ENCODE measurements at places on chromosomes 1 and 21. TPM values are rescaled to one million over a fixed set of nuclear protein-coding genes. Genes with fewer than 3 reads are reported as not detected.

- no peak for DNase-seq
These were observed 75.6 kb downstream of the MEGF6 start for GRCh38 chr1:3535732-3536131.

The LPGAT1 gene
- 9.8 TPM for polyA plus RNA-seq

The IFI44 gene
- polyA plus RNA-seq: 21.3 TPM

The FCN3 gene
- not detected for polyA plus RNA-seq

The ZNF672 gene
- polyA plus RNA-seq: 25.2 TPM

- no peak for DNase-seq
These were observed 10.7 kb upstream of the DNMT3L start for GRCh38 chr21:44272284-44272858.

The HORMAD1 gene
- not detected for polyA plus RNA-seq

The CACNA1E gene
- not detected for polyA plus RNA-seq

The C1orf226 gene
- polyA plus RNA-seq: 0.14 TPM

The ILDR2 gene
- not detected for polyA plus RNA-seq

DNA sequence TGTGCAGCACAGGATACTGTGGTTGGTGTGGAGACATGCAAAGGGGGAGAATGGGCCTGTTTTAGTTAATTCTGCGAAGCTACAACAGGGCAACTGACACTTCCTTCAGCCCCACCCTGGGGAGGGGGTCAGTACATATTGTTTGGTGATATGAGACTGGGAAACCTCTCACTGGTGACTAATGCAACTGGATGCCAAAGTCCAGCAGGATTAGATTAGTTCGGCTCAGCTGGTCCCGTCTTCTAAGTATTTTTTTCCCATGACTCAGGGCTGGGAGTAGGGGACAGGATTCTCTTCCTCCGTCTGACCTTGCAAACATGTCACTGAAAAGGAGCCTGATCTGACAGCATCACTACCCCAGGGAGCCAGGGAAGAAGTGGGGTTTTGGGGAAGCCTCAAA is 43.0 kb downstream of the PLXNA2 start:
- DNase-seq: no peak

DNA sequence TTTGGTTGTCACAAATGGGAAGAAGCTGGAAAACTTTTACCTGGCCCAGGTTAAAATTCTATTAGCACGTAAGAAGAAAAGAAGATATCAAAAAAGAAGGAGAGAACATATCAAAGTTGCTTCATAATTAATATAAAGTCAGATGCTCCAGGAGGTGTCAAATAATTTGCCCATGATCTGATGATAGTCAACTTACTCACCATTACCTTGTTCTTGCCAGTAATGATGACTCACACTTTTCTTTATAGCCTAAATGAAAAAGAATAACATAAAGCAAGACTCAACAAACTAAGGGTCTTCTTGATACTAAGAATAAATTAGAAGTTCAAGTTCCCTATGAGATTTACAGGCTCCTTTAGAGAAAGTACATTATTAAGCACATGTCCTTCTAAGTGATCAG is 580.4 kb downstream of the TTLL7 start:
- DNase-seq: no peak

The CYP4B1 gene
- polyA plus RNA-seq: not detected

The RIMS3 gene
- 1.0 TPM for polyA plus RNA-seq

DNA sequence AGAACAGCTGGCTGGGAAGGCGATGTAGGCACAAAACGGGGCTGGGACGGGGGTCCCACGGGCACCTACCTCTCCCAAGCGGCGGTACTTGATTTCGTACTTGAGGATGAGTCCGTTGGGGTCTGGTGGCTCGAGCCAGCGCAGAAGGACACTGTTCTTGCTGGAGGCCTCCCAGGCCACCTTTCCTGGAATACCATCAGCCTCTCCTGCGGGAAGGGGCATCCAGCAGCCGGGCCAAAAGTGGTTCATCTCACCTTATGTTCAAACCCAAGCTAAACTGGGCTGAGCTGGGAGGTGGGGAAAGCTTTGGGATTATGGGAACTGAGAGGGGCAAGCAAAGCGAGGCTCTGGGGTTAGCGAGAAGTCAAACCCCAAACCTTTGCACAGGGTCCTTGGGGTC is 14.3 kb downstream of the INSRR start:
- DNase-seq: no peak

- no peak for DNase-seq
These were observed 23.3 kb downstream of the IGFN1 start for GRCh38 chr1:201213926-201214325.

DNA sequence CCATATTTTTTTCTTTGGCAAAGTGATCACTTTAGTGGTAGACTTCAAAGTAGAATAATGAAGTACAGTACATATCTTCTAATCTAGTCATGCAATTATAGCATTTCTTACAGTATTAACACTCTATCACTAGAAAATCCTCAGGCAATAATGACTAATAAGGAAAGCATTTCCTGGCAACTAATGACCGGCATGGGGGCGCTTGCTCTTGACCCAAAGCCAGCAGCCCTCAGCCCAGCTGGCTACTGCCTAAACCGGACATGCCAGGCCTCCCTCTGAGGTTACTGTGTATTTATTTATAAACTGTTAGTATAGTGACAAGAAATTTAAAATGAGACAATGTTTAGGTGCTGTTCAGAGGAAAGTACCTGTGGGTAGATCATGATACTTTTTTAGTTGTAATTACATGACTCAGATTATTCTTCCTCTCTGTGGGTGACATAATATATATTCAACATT is 633.8 kb downstream of the PTPRC start:
- no peak for DNase-seq

- DNase-seq: no peak
These were observed 12.7 kb downstream of the MTFR1L start for GRCh38 chr1:25832336-25833037.

DNA sequence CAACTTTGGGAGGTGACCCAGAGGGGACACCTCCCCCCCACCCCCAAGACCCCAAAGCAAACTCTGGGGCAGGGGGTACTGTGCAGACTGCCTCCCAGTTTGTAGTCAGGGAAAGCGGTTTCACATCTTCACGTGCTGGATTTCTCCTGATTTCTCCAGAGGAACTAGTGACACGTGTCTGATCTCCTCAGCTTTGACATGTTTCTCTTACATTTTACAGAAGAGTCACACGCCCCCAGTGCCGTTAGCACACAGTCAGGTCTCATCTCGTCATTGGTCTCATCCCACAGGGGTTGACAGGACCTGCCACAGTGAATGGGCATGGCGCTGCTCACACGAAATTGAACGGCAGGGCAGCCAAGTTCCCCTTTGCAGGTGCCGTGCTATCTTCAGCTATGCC is 11.8 kb downstream of the PDPN start:
- no peak for DNase-seq

The MAP1LC3C gene
- polyA plus RNA-seq: not detected

DNA sequence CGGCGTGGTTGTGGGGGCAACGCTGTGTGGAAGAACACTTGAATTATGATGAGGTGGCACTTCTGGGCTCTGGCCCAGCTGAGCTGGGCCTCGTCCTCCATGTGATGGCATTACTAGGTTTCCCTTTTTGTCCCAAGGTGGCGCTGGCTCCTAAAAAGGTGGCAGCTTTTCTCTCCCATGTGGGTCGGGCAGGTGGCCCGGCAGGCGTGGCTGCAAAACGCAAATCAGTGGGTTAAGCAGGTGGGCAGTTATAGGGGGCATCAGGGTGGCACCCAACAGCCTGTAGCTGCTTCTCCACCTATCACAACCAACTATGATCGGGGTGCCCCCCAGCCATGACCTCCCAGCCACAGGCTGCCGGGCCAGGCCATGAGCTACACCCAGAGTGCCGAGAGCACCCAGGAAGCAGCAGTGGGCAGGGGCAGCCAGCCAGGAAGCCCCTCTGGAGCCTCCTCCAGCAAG is 59.6 kb downstream of the KCNAB2 start:
- no peak for DNase-seq

The ZMYM1 gene
- 12.8 TPM for polyA plus RNA-seq

- no peak for DNase-seq
These were observed 26.0 kb downstream of the GPBP1L1 start for GRCh38 chr1:45660336-45660735.

DNA sequence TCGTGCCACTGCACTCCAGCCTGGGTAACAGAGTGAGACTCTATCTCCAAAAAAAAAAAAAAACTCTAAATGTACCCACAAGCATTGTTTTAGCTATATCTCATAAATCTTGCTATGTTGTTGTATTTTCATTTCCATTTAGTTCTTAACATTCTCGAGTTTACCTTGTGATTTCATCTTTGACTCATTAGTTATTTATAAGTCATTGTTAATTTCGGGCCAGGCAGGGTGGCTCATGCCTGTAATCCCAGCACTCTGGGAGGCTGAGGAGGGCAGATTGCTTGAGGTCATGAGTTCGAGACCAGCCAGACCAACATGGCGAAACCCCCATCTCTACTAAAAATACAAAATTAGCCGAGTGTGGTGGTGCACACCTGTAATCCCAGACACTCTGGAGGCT is 11.7 kb downstream of the HES2 start:
- no peak for DNase-seq

The DIO1 gene
- not detected for polyA plus RNA-seq

GRCh38 chr1:43473463-43473862 is 19.7 kb upstream of the HYI start:
- DNase-seq: no peak

The TRABD2B gene
- polyA plus RNA-seq: not detected

DNA sequence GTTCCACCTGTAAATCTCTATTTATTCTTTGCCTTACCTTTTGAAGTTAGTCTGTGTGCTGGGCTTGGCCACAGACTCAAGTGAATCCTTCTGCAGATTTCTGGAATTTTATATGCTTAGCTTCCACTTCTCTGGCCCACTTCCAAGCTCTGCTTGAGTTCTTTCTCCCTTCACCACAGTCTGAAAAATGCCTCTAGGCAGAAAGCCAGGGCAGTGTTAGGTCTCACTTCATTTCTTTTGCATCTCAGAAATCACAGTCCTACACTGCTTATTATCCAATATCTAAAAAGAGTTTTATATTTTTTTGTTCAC is 48.9 kb downstream of the INKA2 start:
- no peak for DNase-seq

The PTPRC gene
- 1,070 TPM for polyA plus RNA-seq

DNA sequence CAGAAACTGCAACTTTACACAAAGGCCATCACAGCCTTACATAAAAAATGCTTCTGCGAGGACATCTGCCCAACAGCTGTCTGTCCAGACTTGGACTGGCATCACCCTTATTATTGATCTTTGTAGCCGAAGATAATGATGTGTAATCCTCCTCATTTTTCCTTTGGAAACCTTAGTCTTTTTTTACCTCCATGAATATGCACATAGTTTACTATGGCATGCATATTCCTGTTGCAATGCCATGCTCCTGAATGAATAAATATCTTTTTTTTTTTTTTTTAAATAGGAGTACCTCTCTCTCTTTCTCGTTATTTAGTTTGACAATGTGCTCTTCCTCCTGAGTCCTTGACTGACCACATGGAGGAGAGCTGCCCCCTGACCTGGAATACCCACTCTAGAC is 409.6 kb upstream of the USP24 start:
- DNase-seq: no peak

Data from CD4-positive, CD25-positive, alpha-beta regulatory T cell (primary cell).